HS-27A (cell line): ENCODE measurements at places on chromosomes 7 and 10.

DNA sequence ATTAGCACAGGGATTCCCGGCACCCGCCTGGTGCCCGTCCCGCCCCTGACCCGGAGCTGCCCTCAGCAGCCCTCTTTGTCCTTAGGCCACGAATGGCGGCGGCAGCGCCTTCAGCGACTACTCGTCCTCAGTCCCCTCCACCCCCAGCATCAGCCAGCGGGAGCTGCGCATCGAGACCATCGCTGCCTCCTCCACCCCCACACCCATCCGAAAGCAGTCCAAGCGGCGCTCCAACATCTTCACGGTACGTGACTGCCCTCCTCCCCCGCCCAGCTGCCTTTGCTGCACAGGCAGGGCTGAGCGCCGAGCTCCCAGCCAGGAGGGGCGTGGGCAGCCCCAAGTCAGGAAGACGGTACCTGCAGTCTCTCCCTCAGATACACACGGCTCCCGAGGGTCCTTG, 33.6 kb downstream of the AGAP3 start:
- no peak for DNase-seq

DNA sequence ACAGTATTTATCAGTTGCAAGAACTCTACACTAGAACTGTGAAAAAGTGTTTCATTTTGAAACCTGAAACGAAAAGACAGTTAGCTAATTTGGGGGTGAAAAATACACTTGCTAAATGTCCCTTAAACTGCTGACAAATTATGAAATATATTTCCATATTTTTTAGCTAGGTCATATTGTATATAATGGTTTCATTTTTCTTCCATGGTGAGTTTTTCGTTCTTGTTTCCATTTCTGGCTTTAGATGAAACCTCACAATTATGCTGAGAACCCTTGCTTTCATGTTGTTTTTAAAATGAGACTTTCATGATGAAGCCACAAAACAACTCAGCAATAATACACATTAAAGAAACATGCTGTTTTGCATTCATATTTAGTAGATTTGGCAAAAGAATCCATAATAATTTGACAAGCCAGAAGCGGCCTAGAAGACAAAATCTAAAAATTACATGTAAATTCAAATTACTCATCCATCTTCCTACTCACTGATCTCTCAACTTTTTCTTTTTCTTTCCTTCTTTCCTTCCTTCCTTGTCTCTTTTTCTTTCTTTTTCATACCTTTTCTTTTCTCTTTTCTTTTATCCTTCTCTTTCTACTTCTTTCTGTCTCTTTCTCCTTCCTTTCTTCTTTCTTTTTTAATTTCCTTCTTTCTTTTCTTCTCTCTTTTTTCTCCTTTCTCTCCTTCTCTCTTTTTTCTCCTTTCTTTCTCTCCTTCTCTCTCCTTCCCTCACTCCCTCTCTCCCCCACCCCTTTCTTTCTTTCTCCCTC, 46.5 kb upstream of the ITGB8 start:
- no peak for DNase-seq

DNA sequence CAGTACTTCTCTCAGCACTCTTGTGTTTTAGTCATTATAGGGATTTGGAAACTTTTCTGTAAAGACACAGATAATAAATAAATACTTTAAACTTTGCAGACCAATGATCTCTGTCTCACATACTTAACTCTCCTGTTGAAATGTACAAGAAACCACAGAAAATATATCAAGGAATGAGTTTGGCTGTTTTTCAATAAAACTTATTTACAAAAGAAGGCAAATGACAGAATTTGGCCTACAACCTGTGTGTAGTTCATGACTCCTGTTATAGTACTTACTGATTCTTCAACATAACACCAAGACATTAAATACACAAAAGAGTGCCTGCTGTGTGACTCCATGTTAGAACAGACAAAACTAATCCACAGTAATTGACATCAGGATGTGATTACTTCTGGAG, 510.0 kb upstream of the PHF14 start:
- no peak for DNase-seq

GRCh38 chr10:35355971-35356724, 19.8 kb downstream of the CCNY start:
- DNase-seq: no peak

DNA sequence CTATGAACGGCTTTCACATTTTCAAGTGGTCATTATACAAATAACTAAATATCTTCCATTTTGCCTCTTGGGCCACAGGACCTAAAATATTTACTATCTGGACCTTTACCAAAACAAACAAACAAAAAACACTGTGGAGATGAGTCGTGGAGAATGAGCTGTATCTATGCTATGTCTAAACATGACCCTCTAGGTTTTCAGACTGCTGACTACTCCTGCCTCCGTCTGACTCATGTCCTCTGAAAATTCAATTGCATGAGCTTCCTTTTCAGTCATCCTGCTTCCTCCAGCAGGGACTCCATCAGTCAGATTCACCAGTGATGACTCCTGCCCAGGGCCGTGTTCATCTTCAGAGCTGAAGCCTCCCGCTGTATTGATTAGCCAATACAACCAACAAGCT, 96.8 kb downstream of the COL28A1 start:
- peak; percentile 72 for DNase-seq

DNA sequence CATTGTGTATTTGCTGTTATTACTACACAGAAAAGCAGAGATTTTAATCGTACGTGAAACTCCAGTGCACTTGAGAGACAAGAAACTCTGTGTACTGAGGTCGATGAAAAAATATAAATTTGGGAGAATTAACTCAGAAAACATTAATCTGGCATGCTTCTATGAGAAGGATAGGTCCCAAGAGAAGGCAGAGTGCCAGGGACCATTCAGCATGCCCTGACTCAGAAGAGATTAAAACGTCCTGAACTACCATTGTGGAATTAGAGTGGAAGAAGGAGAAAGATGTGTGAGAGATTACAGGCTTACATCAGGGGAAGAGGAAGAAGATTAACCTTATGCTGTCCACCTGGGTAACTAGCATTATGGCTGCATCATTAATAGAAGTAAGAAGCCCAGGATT, 72.4 kb downstream of the REEP3 start:
- DNase-seq: no peak

DNA sequence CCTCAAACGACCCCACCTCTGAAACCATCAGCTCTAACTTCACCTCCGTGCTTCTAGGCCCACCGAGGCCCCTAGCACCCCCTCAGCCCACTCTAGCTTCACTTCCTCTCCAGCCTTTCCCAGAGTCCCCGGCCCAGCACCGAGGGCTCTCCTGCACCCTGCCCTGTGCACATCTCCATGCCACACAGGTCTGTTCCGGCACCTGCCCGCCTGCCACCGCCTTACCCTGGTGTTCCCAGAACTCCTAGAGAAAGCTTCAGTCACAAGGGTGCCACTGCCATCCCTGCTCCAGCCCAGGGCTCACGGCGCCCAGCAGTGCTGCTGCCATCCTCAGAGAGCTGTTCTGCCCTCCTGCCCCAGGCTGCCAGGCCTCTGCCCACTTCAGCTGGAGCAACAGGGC, 61.3 kb upstream of the INSIG1 start:
- no peak for DNase-seq

DNA sequence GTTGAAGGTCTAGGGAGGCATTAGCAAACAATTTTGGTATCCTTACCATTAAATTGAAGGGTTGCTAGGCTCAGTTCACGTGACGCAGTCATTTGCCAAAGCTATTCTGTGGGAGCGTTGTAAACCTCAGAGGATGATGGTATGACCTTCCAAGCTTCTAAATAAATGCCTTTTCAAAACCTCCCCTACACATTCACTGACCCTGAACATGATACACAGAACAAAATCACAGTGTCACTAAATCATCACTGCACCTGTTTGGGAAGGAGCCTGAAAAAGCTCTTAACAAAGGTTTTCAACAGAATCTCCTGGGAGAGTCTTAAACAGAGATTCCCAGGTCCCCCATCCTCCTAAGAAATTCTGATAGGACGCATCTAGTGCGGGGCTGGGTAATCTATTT, 13.2 kb upstream of the CCDC172 start:
- DNase-seq: no peak

DNA sequence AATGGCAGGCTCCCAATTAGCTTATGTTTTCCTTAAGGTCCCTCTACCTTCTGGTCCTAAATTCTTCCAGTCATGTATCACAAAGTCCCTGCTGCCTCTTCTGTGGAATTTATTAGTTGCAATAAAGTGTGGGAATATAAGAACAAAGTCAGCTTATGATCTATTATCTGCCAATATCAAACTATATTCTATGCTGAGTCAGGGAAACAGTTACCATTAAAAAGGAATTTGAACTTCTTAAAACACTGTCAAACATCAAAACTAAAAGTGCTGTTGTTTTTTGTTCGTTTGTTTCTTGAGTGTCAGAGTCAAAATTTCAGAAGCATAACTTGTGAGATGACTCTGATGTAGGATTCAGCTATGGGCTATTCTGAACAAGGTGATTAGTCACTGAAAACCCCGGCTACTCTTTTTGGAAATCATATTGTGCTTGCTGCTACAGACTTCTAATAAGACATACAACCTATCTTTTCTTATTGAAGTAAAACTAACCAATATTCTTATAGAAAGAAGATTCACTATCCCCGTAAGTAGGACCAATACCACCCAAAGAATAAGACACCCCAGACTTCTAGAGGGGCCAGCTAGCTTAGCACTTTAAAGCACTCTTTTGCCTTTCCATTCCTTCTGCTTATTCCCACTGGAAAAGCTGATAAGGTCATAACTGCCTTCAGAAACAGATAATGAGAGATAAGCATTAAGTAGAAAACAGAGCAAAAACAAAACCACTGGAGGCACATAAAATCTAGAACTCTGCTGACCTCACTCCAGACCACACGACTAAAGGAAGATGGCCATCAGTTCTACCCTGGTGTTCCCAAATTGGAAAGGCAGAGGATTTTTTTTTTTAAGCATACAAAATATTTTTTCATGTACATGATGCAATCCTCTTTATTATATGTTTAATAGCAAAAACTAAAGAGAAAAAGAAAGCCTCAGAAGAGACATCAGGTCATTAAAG, 370.6 kb downstream of the PARD3 start:
- no peak for DNase-seq
